ENCODE measurements at places on chromosomes 3 and 15.

DNA sequence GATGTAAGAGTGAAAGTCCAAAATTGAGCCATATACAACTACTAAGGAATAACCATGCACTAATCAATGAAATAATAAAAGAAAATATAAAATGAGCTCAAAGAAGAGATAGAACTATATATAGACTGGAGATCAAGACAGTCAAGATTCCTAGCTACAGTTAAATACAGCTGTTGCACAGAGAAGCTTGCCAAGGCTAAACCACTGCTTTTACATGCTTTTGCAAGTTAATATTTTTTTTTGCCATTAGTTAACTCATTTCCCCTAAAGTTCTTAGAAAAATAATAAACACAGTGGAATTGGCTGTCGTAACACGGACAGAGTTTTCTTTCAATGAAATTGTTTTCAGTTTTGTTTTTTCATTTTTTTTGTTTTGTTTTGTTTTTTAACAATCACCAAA, 123.0 kb downstream of the VGLL3 start:
- peak; percentile 19 for DNase-seq

DNA sequence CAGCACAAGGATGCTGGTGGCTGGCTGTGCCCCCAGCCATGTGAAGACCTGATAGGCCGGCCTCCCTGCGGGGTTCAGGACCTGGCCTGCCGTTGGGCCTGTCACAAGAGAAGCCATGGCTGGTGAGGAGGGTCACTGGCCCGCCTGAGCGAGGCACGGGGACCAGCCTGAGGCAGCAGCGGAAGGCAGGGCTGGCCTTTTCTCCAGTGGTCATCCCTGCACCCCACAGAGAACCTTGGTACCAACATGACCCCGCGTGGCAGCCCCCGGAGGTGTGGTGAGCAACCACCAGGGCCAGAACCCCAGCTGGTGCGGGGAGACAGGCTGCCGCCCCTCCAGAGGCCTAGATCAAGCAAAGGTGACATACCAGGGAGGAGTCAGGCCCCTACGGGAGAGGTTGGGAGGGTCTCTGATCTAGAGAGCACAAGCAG, 134.1 kb upstream of the MEF2A start:
- no peak for DNase-seq

GRCh38 chr15:60391722-60392315, 6.0 kb downstream of the ANXA2 start:
- DNase-seq = no peak

GRCh38 chr3:165159760-165160421, 36.3 kb downstream of the SLITRK3 start:
- no peak for DNase-seq

DNA sequence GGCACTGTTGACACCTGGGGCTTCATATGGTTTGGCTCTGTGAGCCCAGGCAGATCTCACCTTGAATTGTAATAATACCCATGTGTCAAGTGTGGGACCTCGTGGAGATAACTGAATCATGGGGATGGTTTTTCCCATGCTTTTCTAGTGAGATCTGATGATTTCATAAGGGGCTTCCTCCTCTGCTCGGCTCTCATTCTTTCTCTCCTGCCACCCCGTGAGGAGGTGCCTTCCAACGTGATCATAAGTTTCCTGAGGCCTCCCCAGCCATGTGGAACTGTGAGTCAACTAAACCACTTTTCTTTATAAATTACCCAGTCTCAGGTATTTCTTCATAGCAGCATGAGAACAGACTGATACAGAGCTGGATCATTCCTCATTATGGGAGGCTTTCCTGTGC, 655.9 kb upstream of the ADAMTS9 start:
- no peak for DNase-seq
